Right renal cortex interstitium (tissue), 3 donors: ENCODE measurements at places on chromosomes 6 and 20.

GRCh38 chr6:125784365-125784764 is 6.4 kb upstream of the NCOA7 start:
- DNase-seq, result no peak

DNA sequence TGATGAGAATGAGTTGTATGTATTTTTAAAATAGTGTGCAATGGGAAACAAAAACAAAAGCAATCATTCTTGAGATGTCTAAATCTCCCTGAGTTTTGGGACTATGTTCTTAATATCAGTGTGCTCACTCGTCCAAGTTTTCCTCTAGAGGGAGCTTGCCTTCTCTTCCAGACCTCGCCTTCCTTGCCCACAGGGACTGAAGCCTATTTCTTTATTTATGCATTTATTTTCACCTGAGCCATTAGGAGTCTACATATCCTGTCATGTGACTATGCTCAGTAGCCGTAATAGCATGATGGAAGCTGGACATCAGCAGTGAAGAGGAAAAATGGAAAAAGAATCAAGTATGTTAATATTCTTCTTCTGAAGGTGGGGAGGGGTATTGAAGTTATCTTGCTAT is 131.2 kb downstream of the SH3BGRL2 start:
- no peak for DNase-seq

DNA sequence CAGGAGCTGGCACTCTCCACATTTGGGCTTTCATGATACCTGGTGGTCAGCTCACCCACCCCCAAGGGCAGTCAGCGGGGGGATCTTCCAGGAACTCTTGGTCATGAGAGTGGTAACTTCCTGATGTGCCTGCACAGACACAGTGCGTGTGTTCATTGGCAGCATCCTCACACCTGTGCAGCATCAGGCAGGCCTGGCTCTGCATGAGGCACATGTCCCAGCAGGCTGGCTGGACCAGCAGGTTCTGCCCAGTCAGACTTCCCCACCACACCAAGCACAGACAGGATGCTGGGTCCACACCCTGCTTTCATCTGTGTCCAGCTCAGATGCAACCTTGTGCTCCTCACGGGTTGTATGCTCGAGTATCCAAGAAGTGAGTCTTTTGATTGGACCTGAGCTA is 15.7 kb upstream of the UNC93A start:
- DNase-seq, result no peak

GRCh38 chr6:119145111-119145510 is 66.6 kb upstream of the FAM184A start:
- DNase-seq, result no peak

GRCh38 chr6:57298741-57299140 is 18.7 kb upstream of the PRIM2 start:
- DNase-seq, result no peak

GRCh38 chr6:161838306-161839035 is 564.6 kb upstream of the AGPAT4 start:
- no peak for DNase-seq

GRCh38 chr6:89066940-89067646 is 13.5 kb upstream of the PNRC1 start:
- no peak for DNase-seq

- DNase-seq, result no peak
Measured at GRCh38 chr6:77245026-77245425, 218.3 kb downstream of the HTR1B start.

GRCh38 chr6:115717062-115717461 is 343.6 kb downstream of the FRK start:
- DNase-seq, result peak; percentile 4

DNA sequence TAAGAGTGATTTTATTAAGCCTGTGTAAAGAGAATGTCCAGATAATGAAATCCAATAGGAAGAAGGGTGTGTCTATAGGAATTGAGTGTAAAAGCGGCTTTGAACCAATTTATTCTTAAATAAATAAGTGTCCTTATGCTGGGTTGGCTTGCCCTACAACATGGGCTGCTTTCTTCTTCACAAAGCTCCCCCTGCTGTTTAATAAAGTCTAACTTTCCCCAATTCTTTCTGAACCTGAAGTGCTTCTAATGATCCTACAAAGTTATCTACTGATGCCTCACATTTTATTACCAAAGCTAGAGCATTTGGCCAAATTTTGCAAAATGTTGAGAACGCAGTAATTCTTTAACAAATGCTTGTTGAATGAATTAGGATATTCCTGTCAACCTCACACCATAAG is 36.3 kb upstream of the SIRT5 start:
- no peak for DNase-seq

- DNase-seq, result no peak
Measured at GRCh38 chr6:31465718-31466117, 32.2 kb upstream of the MICB start.

GRCh38 chr6:157763904-157764177 is 59.2 kb upstream of the SNX9 start:
- DNase-seq, result no peak

DNA sequence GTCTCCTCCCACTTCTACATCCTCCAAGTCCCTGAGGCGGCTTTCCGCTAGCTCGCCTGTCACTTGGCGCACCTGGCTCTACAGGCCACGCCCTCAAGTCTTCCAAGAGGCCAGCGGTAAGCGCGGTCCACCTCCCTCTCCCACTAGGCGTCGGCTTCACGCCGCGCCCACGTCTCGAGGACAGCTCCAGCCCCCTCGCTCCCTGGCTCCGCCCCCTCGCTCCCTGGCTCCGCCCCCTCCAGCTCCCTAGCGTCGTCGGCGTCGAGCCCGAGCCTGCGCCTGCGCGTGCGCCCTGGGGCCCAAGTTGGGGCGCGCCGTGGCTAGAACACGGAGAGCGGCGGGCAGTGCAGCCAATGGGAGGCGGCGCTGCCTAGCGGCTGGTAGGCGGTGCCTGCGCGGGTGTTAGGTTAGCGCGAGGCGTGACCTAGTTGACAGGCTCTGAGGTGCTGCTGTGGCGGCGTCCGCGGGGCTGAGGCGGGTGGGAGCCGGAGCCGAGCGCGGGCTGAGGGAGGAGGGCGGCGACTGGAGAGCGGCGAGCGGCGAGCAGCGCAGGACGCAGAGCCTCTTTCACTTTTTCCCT is at the start of gene MACROD2:
Gene MACROD2, plus strand, starts transcription at position 431 of the 580 bp plus-strand sequence.
- peak; percentile 87 for DNase-seq

GRCh38 chr6:33017694-33018353 is 8.4 kb upstream of the HLA-DOA start:
- no peak for DNase-seq

- no peak for DNase-seq
Measured at GRCh38 chr6:36924131-36924530, 30.4 kb upstream of the PI16 start.

DNA sequence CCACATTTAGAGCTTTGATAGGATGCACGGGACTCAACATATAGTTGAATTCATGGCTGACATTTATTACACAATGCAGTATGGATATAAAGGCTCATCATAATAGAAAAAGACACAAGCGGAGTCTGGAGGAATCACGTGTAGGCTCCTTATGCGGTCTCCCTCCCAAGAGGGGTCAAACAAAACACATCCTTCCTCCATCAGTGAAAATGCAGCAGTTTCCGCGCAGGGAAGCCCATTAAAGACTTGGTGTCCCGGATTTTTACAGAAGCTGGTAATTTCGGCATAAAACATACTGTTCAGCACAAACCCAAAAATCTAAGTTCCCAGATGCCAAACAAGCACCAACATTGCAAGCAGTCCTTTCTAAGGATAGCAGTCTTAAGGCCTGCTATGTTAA is 1.1 kb downstream of the USP45 start:
- no peak for DNase-seq

- DNase-seq, result no peak
Measured at GRCh38 chr6:168181316-168181715, 102.3 kb upstream of the FRMD1 start.

- no peak for DNase-seq
Measured at GRCh38 chr6:131948692-131949619, 2.2 kb downstream of the CCN2 start.

DNA sequence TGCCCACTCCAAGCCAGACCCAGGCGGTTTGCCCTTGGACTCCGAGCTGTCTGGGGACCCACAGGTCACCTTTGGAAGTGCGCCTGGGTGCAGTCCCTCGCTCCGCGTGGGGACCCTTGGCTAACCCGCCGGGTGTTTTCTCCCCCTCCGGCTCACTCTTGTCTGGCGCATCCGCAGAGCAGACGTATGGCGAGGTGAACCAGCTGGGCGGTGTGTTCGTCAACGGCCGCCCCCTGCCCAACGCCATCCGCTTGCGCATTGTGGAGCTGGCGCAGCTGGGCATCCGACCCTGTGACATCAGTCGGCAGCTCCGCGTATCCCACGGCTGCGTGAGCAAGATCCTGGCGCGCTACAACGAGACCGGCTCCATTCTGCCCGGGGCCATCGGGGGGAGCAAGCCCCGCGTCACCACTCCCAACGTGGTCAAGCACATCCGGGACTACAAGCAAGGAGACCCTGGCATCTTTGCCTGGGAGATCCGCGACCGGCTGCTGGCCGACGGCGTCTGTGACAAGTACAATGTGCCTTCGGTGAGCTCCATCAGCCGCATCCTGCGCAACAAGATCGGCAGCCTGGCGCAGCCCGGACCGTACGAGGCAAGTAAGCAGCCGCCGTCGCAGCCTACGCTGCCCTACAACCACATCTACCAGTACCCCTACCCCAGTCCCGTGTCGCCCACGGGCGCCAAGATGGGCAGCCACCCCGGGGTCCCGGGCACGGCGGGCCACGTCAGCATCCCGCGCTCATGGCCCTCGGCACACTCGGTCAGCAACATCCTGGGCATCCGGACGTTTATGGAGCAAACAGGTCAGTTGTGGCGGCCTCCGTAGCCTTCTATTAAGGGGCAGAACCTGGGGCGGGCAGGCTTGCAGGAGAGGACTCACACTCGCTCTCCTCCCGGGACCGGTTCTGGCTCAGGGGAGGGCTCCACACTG is 1.1 kb downstream of the PAX1 start:
- DNase-seq, result no peak

GRCh38 chr20:57835074-57835452 is 125.2 kb upstream of the PMEPA1 start:
- no peak for DNase-seq

GRCh38 chr20:46073443-46073842 is 16.3 kb downstream of the NCOA5 start:
- no peak for DNase-seq

DNA sequence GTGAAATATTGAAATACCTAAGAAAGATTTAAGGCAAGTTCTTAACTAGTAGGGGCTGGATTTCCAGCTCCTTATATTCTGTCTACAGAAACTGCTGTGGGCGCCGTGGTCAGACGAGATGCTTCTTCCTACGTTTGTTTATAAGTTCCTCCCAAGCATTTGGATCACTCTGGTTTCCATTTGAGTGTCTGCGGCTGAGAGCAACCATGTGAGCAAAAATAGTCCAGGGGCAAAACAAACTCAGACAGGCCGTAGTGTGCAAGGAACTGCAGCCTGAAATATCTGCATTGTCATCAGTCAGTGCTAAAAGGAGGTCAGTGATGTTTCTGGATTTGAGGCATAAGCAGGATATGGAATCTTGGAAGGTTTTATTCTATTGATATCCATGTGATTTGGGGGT is 485.9 kb upstream of the JAG1 start:
- no peak for DNase-seq

GRCh38 chr20:64065974-64066343 is 3.0 kb downstream of the TCEA2 start:
- no peak for DNase-seq

DNA sequence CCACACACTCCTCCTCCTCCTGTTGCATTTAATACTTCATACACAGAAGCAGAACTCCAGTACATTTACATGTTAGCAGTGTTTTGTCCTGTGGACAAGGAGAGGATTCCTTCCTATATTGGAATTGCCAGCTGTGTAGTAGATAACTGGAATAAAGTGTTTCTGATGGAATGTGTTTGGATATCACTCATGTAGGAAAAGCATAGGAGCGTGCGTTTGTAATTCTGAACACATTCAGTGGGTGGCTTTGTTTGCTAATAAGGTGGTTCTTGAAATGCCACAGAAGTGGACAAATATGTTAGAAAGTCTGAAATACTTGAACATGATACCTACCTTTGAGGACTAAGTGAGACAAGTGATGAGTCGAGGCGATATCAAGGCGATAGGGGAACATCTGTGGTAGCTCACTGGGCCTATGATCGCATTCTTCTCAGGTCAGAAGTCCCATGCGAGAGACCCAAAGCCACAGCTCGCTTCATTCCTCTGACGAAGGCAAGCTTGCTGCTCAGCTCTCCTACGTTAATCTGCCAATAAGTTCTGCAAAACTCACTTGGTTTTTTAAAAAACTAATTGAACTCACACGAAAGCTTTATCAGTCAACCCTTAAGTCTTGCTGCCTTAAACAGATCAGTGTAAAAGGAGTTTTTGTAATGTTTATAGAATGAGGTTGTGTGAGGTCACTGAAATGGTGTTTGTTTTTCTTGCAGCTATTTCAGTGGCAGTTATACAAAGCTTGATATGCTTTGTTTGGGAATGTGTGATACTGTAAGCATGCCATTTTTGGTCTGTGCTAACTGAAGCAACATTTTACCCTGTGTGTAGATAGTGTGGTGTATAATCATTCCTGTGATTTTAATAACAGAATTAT is 159.9 kb downstream of the SOX4 start:
- DNase-seq, result no peak

DNA sequence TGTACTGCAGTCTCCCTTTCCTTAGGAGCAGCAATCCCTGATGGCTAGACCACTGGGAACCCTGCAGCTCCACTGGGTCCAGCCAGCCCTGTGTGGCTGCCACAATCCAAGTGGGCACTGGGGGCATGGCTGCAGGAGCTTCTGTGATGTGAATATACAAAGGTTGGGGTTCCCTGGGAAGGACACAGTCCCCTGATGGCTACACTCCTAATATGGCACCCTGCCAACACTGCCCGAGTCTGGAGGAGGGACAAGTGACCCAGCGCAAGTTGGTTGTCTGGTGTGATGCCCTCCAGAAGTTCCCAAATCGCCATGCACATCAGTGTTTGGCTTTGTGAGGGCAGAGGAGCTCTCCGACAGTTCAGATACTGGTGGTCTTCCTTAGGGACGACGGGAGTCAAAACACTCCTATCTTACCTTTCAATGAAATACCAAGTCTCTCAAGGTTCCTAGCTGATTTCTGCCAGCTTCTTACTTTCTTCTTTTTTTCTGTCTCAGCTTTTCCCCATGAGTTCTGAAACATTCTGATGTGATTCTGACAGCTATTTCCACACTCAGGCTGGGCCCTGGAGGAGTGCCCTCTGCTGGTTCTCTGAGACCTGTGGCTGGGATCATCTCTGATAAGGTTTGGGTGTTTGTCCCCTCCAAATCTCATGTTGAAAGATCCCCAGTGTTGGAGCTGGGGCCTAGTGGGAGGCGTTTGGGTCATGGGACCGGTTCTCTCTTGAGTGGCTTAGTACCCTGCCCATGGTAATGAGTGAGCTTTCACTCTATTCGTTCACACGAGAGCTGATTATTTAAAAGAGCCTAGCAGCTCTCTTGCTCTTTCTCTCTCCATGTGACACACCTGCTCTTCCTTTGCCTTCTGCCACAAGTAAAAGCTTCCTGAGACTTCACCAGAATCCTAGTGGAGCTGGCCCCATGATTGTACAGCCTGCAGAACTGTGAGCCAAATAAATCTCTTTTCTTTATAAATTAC is 15.5 kb upstream of the ZFP57 start:
- DNase-seq, result no peak
